Cortex of kidney (tissue), 1 donor: ENCODE measurements at places on chromosomes 6 and 20.

GRCh38 chr6:12313306-12313991, 23.3 kb downstream of the EDN1 start:
- DNase-seq, result no peak

DNA sequence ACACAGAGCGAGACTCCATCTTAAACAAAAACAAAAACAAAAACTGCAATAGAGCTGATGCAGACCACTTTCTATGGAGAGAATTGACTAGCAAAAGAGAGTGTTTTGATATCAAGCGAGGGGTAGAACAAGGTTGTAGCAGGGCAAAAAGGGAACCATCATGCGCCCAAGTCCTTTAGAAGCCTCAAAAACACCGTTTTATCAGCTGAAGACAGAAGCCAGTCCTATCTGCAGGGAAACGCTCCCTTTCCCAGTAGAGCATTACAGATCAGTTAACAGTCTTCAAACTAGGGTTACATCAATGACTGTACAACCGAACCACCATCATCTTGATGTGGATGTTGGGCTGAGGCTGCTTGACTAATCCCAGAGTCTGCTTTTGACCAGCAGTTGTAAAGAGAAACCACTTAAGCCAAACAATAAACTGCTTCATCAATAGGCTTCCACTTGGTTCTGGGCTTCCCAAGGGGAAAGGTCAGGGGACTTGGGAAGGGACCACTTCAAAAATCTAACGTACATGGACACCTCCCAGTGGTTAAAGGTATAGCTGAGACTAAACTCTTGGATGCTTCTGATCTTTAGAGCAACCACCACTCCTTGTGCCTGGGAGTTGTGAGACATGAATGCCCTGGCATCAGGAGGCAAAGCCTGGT, 59.6 kb upstream of the SPDEF start:
- DNase-seq, result no peak

DNA sequence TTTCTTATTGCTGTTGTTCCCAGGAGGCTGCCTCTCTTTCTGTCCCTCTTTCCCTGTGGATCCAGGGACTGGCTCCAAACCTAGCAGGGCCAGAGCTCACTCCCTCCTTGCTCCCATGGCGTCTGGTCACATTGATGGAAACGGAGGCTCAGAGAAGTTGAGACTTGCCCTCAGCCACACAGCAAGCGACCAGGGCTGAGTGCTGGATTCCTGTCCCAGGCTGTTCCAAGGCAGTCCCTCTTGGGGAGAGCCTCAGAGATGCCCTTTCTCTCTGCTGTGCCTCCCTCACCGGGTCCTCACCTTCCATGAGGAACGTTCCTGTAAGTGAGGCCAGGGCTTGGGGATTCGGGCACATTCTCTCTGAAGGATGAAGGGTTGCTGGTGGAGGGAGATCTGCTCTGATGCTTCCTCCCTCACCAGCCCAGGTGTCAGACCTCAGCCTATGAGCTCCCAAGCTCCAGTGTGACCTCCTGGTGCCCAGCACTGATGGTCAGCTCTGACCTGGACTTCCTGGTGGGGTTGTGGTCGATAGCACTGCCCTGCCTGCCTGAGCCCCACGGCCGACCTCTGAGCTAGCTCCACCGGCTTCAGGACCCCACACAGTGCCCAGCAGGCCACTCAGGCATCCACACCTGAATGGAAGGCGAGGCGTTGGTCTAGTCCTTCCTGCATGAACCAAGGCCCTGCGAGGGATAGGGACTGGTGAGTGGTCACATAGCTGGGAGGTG, 26.8 kb downstream of the SUN5 start:
- no peak for DNase-seq

DNA sequence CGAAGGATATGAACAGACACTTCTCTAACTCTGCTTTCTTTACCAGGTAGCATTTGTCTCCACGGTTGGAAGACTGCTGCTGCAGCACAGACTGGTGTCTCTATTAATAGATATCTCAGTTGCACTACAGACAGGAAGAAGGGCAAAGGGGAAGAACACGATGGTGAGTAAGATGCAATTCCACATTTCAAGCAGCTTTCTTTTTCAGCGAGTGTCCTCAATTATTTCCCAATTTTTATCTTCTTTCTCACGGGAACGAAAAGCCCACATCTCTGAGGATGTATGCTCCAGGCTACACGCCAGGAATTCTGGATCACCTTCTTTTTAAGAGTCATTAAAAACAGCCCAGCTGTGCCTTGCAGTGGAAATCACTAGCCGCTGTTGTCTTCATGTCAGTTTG, 311.6 kb upstream of the ECI2 start:
- DNase-seq, result no peak

GRCh38 chr20:44021900-44022299, 107.2 kb downstream of the TOX2 start:
- no peak for DNase-seq

GRCh38 chr6:63856271-63856670, 220.7 kb downstream of the PHF3 start:
- DNase-seq, result no peak

GRCh38 chr20:22088882-22089281, 383.4 kb downstream of the PAX1 start:
- no peak for DNase-seq

GRCh38 chr20:14012671-14013070, 17.4 kb downstream of the MACROD2 start:
- DNase-seq, result no peak

DNA sequence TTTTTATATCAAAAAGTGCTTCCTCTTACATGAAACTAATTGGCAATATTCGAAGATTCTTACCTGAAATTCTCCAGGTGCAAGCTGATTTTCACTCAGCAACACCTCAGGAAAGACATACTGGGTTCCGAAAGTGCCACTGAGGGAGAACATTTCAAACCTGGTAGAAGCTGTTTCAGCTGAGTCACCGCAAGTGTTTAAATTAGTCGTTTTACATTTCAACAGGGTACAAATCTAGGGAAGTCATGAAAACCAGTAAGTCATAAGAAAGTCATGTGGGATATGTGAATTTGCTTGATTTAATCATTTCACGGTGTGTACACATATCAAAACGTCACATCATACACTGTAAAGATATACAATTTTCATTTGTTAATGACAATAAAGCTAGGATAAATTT, 25.3 kb upstream of the TAAR1 start:
- DNase-seq, result no peak

DNA sequence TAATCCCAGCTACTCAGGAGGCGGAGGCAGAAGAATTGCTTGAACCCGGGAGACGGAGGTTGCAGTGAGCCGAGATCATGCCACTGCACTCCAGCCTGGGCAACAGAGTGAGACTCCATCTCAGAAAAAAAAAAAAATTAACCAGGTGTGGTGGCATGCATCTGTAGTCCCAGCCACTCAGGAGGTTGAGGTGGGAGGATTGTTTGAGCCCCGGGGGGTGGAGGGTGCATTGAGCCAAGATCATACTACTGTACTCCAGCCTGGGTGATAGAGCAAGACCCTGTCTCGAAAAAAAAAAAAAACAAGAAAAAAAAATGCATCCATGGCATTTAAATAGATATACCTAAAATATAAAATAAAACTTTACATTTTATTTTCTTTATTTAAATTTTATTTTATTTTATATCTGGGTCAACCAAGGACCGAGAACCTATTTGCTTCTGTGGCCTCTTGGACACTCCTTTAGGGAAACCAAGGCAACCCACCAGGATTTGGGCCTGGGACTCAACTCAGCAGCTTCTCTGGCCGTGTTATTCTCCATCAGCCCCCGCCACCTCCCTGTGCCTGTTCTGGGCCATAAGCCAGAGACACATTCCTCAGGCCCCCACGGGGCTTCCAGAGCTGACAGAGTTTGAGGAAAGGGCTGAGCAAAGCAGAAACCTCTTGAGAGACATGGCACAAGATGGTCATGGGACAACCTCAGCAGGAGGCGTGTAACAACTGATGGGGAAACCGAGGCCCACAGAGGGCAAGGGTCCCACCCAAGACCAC, 6.2 kb downstream of the SNTA1 start:
- no peak for DNase-seq

DNA sequence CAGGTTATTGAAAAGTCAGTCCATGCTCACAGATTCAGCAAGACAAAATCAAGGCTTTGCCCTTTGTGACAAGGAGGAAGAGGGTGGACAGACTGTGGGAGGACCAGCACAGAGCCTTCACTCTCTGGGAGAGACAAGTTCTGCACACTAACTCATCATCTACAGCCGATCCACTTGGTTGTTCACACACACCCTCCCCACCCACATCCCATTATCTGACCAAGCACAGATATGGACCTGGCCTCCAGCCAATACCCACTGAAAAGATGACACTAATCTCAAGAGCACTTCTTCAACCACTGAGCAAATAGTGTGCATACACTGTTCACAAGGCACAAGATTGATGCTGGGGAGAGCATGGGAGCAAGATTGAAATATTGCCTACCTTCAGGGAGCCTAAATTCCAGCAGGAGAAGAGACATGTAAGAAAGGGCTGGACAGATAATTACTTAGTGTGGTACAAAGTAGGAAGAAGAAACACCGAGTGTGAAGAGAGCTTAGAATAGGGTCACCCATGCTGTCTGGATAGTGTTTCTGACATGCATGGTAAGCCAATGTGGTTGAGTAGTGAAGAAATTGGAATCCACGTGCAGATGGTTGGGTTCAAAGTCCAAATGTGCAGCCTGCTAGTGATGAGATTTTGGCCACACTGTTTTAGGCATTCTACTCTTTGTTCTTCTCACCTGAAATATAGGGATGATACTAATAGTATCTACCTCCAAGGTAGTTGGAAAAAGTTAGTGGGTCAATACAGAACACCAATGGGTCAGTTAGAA, 21.7 kb upstream of the IL17A start:
- DNase-seq, result no peak

DNA sequence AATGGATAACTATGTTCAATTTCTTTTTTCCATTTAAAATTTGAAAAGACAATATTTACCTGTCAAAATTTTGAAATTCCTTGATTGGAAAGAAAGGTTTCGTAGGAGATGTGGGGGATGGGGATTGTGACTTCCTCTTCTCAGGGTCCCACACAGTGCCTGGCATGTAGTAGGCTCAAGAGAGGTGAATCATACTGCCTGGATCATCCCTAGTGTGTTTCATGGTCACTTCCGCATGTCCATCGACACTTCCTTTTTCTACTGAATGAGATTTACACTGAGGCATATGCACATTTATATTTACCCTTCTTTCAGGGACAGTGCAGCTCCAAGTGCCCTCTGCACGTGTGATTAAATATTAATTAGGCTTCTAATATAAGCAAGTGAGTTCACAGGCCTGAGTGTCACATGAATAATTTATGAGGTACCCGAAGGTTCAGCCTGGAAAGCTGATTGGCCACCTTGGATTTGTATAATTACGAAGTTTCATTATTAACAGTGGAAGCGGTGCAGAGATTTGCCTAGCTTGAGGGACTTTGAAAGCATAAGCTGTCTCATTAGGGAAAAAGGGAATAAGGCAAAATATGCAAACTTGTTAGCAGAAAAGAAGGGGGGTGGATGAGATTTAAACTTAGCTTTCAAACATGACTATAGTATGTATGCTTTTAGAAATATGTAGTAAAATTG, 177.5 kb upstream of the MMS22L start:
- DNase-seq, result no peak

- no peak for DNase-seq
These were observed 1189.3 kb upstream of the CITED2 start for GRCh38 chr6:140563728-140564127.

DNA sequence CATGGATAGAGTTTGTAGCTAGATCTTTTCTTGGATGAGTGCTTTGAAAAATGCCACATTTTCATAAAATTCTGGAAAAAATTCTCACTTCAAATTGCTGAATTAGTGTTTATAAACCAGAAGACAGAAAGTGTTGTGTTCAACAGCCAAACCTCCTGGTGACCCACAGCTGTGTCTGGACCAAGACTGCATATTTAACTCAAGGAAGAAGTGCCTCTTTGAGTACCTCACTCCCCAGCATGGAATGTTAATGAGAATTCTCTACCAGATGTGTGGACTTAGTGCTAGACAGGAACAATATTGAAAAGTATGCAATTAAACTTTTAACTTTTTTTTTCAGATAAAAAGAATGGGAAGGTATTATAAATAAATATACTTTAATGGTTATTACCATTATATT, 609.3 kb downstream of the COL12A1 start:
- no peak for DNase-seq

DNA sequence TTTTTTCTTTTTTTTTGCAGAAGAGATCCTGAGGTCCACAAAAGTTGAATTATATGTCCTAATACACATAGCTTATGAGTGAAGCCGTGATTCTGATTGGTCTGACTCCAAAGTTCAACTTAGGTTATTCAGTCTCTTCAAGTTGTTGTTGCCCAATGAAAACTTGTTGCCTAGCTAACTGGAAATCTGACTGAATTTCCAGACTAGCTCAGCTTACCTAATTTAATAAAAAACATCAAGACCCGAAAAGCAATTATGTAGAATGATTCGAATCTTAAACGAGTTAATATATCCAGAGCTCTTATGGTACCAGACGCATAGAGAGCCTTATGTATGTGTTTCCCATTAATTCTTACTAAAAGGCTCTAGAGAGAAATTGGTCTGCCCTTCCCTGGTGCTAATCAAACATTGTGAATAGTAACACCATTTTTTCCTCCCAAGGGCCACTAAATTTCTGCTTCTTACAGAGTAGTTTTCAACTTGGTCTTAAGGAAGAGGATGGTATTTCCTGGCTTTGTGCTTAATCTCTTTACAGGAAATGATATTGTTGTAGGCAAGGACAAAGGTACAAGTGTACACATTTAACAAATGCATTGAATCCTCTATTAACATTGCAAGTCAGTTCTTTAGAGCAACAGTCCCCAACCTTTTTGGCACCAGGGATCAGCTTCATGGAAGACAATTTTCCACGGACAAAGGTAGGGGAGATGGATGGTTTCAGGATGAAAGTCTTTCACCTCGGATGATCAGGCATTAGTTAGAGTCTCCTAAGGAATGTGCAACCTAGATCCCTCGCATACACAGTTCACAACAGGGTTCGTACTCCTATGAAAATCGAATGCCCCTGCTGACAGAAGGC, 107.9 kb downstream of the TSHZ2 start:
- DNase-seq, result no peak

GRCh38 chr6:43921039-43921438, 151.0 kb downstream of the VEGFA start:
- no peak for DNase-seq

DNA sequence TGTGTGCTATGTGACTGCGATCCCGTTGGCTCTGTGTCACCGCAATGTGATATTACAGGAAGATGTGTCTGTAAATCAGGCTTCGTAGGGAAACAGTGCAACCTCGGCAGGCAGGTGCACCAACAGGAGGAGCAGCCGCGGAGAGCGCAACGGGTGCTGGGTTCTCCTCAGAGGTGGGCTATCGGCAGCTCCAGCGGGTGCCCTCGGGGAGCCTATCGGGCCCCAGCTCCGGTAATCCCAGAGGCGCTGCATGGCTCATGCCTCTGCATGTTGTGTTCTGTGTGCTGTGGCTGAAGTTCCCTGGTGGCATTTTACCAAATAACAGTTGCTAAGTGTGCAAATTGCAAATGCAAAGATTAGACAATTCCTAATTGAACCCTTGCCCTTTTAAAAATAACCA, 409.9 kb downstream of the LAMA2 start:
- DNase-seq, result no peak

GRCh38 chr6:128599036-128599435, 78.6 kb upstream of the PTPRK start:
- DNase-seq, result no peak

- DNase-seq, result no peak
These were observed 1.2 kb downstream of the TREML2 start for GRCh38 chr6:41199552-41200246.

- DNase-seq, result no peak
These were observed 13.0 kb downstream of the FOXQ1 start for GRCh38 chr6:1324936-1325335.

GRCh38 chr6:148888856-148889255, 142.0 kb downstream of the UST start:
- no peak for DNase-seq
